ENCODE measurements at places on chromosomes 16 and 17.

GRCh38 chr17:41394254-41394996 lies 3.0 kb downstream of the KRT31 start:
- DNase-seq, result no peak

GRCh38 chr16:60061396-60061795 lies 1327.3 kb upstream of the GOT2 start:
- no peak for DNase-seq

DNA sequence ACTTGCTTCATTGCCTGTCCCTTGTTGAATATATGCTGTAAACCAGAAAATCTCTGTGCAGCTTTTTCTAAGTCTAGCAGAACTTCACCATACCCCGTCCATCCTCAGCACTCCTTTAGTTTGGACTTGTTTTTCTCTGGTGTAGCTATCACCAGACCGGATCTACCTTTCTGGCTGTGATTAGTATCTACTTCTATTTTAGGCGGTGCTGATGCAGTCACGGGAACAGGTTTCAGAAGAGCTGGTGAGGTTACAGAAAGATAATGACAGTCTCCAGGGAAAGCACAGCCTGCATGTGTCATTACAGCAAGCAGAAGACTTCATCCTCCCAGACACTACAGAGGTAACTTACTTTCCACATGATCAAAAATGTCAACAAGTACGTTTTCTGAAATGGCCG lies 46.4 kb downstream of the NUP88 start:
- peak; percentile 39 for DNase-seq

- DNase-seq, result peak; percentile 20
These were observed 54.8 kb downstream of the SPECC1 start for GRCh38 chr17:20063665-20064648.

GRCh38 chr17:68780596-68780995 lies 174.6 kb downstream of the ABCA8 start:
- no peak for DNase-seq

GRCh38 chr16:693766-694165 lies 3.6 kb upstream of the WDR24 start:
- DNase-seq, result no peak

- DNase-seq, result no peak
These were observed 313.9 kb upstream of the SALL1 start for GRCh38 chr16:51464996-51465395.
